ENCODE measurements at places on chromosomes 5 and 9.

DNA sequence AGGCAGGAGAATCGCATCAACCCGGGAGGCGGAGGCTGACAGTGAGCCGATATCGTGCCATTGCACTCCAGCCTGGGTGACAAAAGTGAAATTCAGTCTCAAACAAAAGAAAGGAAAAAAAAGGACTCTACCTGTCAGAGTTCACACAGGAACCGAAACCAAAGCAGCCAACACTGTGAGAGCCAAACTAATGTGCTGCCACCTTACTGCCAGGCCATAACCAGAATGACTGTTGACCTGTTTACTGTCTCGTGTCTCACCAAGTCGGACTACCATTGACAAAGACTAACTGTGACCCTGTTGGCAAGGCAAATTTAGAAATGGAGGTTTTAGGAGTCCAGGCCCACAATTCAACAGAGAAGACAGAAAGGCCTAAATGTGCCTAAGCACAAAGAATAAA lies 112.4 kb downstream of the ANXA2R start:
- no peak for DNase-seq

GRCh38 chr5:72013766-72014624 lies 93.3 kb upstream of the MAP1B start:
- DNase-seq = no peak

DNA sequence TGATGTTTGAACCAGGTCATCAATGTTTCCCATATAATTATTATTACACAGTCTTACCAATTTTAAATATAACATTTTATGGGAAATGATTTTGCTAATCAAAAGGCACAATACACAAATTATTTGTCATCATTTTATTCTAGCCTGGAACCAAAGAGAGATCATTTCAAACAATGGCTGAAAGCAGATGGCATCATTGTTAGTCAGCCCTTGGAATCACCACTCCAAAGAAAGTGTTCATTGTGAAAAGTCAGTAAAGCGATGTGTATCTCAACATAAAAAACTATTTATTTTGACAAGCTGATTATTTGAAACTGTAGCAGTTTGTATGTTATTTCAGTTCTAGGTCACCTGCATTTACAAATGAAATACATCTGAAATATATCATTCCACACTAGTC lies 1068.7 kb downstream of the CDH12 start:
- DNase-seq = no peak

DNA sequence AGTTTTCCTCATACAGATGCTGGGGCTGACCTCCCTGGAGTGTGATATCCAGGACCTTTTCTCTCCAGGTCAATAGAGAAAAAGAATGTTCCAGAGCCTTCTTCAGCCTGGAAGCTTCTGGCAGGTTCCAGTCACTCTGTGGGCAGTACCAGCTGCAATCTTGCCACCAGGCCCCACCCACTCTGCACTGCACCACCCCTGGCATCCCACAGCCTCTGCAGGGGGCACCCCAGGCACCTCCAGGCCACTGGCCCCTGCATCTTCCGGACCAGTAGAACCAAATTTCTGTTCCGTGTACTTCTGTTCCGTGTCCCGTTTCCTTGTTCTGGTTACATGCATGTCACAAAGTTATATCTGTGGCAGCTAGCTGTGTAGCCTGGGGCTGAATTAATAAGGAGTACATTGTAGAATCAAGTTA lies 83.3 kb upstream of the ZBTB43 start:
- DNase-seq = no peak

DNA sequence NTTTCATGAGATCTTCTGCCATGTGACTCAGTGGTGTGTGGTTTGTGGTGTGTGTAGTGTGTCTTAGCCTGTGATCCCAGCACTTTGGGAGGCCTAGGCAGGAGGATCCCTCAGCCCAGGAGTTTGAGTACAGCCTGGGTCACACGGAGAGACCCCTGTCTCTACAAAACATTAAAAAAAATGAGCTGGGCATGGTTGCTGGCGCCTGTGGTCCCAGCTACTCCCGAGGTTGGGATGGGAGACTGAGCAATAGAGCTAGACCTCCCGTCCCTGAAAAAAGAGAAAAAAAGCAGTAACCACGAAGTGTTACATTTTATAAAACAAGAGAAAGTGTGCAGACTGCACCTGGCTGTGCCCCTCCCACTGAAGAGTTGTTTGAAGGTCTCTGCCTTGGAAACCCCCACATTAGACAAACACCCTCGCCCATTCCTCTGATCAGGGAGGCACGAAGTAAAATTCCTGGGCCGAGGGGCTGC lies 21.2 kb upstream of the RNU6ATAC start:
- no peak for DNase-seq

- DNase-seq = no peak
Observed at GRCh38 chr5:167247816-167248215, 1043.6 kb upstream of the WWC1 start.

- no peak for DNase-seq
Observed at GRCh38 chr5:137606401-137606800, 107.3 kb upstream of the SPOCK1 start.

GRCh38 chr5:169290895-169291294 lies 10.0 kb downstream of the SLIT3 start:
- no peak for DNase-seq
